ENCODE measurements at places on chromosomes 1 and 21. TPM values are rescaled to one million over a fixed set of nuclear protein-coding genes. Genes with fewer than 3 reads are reported as not detected.

The CA6 gene
- not detected for polyA plus RNA-seq

The SLC1A7 gene
- not detected for polyA plus RNA-seq

The MAP1LC3C gene
- polyA plus RNA-seq: 0.50 TPM

The NR1I3 gene
- polyA plus RNA-seq: not detected

The BCL2L15 gene
- polyA plus RNA-seq: 4.7 TPM

The LIN28A gene
- 1.0 TPM for polyA plus RNA-seq

The UBE2U gene
- polyA plus RNA-seq: not detected

The FALEC gene
- polyA plus RNA-seq: not detected

The PLPP3 gene
- polyA plus RNA-seq: 2.1 TPM

The F3 gene
- polyA plus RNA-seq: not detected

The TMEM81 gene
- polyA plus RNA-seq: 7.7 TPM

The CENPS gene
- 16.5 TPM for polyA plus RNA-seq

The RHBG gene
- not detected for polyA plus RNA-seq

The SPRR1B gene
- polyA plus RNA-seq: not detected

The FCRL6 gene
- not detected for polyA plus RNA-seq

The SHISAL2A gene
- not detected for polyA plus RNA-seq
